Sigmoid colon (tissue), 7 donors: ENCODE measurements at places on chromosomes 1 and 21. TPM values are rescaled to one million over a fixed set of nuclear protein-coding genes. Genes with fewer than 3 reads are reported as not detected.

GRCh38 chr1:238191170-238191569, 300.4 kb upstream of the ZP4 start:
- DNase-seq, result no peak

DNA sequence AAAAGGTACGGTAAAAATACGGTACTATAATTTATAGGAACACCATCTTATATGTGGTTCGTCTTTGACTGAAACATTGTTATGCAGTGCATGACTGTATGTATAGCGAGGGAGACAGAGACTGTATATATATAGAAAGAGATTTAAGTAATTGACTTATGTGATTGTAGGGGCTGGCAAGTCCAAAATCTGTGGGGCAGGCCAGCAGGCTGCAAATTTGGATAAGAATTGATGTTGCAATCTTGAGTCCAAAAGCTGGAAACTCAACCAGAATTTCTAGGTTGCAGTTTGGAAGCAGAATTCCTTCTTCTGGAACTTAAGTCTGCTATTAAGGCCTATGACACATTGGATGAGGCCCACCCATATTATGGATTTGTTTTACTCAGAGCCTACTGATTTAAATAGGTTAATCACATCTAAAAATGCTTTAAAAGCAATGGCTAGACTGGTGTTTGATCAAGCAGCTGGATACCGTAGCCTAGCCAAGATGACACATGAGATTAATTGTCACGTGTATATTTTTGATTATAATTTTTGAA, 42.0 kb downstream of the LAMC1 start:
- no peak for DNase-seq

- no peak for DNase-seq
Measured at GRCh38 chr21:36209626-36210171, 53.1 kb downstream of the DOP1B start.

DNA sequence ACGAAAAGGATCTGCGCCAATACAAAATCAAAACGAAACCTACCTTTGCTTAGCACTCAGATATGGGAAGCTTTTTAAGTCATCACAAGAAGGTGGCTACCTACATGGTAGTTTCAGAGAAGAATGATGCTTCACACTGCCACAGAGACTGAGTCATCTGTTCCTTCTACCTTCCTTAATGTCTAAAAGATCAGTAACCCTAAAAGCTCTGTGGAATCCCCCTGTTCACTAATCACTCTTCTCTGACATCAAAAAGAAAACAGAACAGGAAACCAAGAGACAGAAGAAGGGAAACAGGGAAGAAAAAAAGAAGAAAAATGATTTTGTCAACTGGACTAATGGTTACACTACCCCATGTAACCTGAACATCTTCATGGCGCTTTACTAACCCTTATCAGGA, 177.2 kb downstream of the SMYD3 start:
- DNase-seq, result no peak

DNA sequence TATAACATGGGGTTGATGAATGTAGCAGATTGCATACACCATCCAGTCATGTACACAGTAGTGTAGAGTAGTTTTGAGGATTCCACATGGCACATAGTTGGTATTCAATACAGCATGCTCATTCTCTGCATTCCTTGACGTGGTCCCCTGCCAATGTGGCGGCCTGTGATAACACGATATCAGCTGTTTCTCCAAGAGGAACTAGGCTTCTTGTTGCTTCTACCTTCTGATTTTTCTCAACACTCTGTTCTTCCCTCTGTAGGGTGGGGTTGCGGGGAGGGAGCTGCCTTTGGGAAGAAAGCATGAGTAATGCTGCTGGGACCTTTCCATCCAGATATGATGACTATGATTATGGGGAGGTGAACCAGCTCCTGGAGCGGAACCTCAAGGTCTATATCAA, 19.4 kb downstream of the SESN2 start:
- DNase-seq, result no peak

DNA sequence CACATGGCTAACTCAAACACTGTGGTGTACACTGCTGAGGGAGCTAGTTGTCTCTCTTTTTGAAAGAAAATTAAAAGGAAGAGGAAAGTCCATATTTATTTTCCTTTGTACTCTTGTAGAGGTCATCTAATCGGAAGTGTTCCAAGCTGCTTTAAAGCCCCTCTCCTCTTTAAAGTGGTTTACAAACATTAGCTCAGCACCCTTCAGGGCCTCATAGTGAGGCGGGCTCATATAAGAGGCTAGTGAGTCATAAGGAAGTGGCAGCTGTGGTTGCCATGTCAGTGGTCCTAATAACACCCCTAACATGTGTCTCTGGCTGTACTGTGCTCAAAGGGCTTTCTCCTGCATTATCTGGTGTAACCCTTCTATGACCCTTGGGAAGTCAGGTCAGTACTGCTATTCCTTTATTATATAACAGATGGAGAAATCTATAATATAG, 104.4 kb upstream of the SERBP1 start:
- DNase-seq, result no peak

Gene FAM78B
- 2.0 TPM for total RNA-seq

Gene SLFNL1
- total RNA-seq, result 0.99 TPM

Gene C8A
- not detected for total RNA-seq

Gene ARTN
- not detected for total RNA-seq
